ENCODE measurements at places on chromosomes 16 and 17. TPM values are rescaled to one million over a fixed set of nuclear protein-coding genes. Genes with fewer than 3 reads are reported as not detected.
A peak's percentile ranks its signal among the peaks of the same experiment; 100 is the strongest.

GRCh38 chr17:7632492-7632894 lies 2.6 kb downstream of the SHBG start:
- no peak for DNase-seq

- DNase-seq, result no peak
These were observed 8.0 kb downstream of the TLCD3A start for GRCh38 chr17:740240-741017.

DNA sequence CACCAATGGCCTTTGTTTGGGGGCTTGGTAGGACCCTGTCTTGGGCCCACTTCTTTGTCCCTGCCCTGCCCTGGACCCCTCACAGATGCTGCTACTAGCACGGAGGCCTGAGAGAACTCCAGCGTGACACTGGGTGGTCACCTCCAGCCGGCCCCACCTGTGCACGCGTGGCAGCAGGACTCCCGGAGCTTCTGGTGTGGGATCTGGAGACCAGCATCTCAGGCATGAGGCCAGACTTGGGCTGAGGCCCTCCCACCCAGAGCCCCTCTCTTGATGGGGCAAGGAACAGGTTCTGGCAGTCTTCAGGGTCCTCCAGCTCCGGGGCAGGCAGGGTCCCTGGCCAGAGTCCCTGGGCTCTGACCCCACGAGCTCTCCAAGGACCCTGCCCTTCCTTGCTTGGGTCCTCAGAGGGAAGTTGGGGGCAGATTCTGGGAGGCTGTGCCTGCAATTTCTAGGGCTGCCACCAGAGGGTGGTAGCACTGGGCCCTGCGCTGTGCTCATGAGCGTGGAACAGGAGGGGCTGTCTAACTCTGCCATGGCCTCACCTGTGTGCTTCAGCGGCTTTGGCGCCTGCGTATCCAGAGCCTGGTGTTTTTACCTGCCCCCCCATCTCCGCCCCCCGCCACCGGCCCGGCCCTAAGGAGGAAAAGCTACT lies 3.1 kb upstream of the BAIAP3 start:
- no peak for DNase-seq

The TK1 gene
- total RNA-seq, result 1.6 TPM

- no peak for DNase-seq
These were observed 8.6 kb upstream of the MSLN start for GRCh38 chr16:752007-752312.

DNA sequence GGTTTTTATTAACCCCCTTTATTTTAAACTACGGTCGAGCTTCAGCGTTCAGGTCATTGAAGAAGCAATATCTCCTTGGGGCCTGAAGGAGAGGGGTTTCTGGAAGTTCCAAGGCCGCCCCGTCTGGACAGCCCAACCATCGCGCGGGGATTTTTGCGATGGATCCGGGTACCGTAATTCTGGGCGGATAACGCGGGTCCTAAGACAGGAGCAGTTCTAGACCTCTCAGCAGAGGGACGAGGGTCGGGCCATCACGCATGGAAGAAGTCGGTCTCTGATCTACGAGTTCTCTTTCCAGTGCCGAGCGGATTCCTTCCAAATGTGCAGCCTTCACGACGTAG lies 3.6 kb downstream of the BORCS6 start:
- no peak for DNase-seq

DNA sequence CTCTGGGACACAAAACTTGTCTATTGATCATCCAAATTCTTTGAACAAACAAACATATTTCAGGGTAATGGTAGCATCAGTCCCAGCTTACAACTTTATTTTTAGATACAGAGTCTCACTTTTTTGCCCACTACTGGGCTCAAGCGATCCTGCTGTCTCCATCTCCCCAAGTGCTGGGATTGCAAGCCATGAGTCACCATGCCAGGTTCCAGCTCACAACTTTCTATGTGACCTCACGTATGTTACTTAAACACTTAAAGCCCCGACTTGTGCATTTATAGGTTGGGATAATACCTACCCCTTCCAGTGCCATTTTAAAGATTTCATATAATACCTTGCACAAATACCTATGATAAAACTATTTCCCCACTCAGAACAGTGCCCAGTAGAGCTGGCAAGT lies 42.0 kb upstream of the KSR1 start:
- no peak for DNase-seq

The ZNF232 gene
- 14.3 TPM for total RNA-seq

- DNase-seq, result no peak
These were observed 73.8 kb upstream of the ATP2A3 start for GRCh38 chr17:4038076-4038475.

DNA sequence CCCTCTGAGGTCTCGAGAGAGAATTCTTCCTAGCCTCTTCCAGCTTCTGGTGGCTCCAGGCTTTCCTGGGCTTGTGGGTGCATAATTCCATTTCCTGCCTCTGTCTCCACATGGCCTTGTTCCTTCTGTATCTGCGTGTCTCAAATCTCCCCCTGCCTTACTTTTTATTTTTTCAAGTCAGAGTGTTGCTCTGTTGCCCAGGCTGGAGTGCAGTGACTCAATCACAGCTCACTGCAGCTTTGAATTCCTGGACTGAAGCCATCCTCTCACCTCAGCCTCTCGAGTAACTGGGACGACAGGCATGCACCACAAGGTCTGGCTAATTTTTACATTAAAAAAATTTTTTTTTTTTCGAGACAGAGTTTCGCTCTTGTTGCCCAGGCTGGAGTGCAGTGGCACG lies 120.6 kb downstream of the SHISA9 start:
- peak; percentile 12 for DNase-seq

The CCL16 gene
- not detected for total RNA-seq

DNA sequence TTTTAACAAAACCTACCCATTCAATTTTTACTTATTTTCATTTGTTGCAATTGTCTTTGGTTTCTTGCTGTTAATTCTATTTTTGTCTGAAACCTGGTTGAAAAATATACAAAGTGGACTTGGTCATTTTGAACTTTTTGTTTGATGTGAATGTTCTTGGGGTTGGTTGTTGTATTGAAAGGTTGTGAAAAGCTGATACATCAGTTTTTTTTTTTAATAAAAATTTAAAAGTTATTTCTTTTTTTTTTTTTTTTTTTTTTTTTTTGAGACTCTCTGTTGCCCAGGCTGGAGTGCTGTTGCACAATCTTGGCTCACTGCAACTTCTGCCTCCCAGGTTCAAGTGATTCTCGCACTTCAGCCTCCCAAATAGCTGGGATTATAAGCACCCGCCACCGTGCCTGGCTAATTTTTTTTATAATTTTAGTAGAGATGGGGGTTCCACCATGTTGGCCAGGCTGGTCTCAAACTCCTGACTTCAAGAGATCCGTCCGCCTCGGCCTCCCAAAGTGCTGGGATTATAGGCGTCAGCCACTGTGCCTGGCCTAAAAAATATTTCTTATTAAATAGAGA lies 28.9 kb downstream of the WIPF2 start:
- DNase-seq, result no peak

The MILR1 gene
- total RNA-seq, result 2.2 TPM

DNA sequence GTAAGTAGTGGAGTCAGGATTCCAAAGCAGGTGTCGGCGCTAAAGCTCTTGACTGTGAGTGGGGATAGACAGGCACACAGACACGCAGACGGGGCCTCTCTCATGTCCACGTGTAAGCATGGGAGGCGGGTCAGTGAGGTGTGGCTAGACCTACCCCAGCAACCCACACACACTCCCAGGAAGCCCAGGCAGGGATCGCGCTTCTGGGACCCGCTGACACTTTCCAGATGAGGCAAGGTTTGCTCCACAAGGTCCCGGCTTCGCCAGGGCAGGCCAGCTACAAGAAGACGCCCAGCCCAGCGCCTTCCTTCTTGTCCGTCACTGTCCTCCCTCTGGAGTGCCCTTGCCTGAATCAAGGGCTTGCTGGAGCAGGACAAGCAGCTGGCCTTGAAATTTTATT lies 213.8 kb upstream of the RPL38 start:
- no peak for DNase-seq

The MYH2 gene
- 0.62 TPM for total RNA-seq

DNA sequence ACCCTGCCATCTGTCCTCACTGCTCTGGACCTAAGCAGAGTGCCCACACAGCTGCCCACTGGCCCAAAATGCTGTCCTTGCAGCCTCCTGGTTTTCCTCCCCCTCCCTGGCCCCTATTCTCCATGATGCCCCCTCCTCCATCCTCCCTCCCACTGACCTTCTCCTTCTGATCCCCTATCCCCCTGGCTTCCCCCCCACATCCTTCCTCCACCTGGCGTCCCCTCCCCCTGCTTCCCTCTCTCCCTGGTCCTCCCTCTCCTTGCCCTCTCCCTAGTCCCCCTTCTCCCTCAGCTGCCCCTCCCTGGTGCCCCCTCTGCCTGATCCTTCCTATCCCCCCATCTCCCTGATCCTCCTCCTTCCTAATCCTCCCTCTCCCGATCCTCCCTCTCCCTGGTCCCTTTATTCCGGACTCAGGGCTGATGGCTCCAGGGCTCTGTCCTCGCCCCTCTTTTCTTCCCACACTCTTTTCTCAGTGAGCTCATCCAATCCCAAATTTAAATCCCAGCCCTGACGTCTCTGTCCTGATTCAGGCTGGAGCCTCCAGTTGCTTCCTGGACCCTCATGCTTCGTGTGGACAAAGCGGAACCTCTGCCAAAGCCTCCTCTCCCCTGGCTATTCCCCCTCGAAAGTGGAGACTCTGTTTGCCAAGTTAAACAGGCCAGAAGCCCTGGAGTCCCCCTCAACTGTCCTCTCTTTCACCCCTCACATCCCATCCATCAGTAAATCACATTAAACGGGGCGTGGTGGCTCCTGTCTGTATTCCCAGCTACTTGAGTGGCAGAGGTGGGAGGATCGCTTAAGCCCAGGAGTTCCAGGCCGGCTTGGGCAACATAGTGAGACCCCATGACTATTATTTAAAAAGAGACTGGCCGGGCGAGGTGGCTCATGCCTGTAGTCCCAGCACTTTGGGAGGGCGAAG lies 18.1 kb upstream of the RHBDF2 start:
- DNase-seq, result no peak

The ITGAL gene
- 1.1 TPM for total RNA-seq

GRCh38 chr16:15970202-15970601 lies 20.8 kb downstream of the ABCC1 start:
- DNase-seq, result no peak

GRCh38 chr17:77886387-77886728 lies 72.1 kb upstream of the TNRC6C start:
- no peak for DNase-seq

The RAMP2 gene
- total RNA-seq, result 14.3 TPM

- DNase-seq, result peak; percentile 100
These were observed at the start of gene SKA2 for GRCh38 chr17:59154721-59155438. Gene SKA2, minus strand, starts transcription at chr17:59155186. Its CDS starts 23 bp downstream, at chr17:59155163.

The ASPHD1 gene
- 17.2 TPM for total RNA-seq

The NGFR gene
- 3.3 TPM for total RNA-seq

- no peak for DNase-seq
These were observed 17.6 kb downstream of the TRPV3 start for GRCh38 chr17:3539881-3540540.

The TUBB3 gene
- 2,684 TPM for total RNA-seq

DNA sequence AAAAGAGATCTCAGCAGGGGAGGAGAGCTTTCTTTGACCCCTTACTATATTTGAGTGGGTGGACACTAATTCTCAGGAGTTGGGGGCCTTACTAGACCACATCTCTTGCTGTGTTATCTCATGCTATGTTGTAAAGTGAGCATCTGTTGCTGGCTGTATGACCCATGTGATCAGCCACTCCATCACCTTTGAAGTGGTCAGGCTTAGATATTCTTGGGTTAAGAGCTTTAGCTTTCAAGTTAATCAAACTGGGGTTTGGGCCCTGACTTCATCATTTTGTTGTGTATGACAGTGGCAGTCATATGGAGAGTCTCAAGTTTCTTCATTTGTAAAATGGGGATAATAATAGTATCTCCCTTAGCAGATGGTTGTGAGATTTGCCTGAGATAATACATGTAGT lies 201.1 kb downstream of the FTO start:
- no peak for DNase-seq

- no peak for DNase-seq
These were observed 299.4 kb upstream of the IRX3 start for GRCh38 chr16:54585998-54586340.

GRCh38 chr17:60910415-60910814 lies 232.8 kb downstream of the BCAS3 start:
- no peak for DNase-seq

DNA sequence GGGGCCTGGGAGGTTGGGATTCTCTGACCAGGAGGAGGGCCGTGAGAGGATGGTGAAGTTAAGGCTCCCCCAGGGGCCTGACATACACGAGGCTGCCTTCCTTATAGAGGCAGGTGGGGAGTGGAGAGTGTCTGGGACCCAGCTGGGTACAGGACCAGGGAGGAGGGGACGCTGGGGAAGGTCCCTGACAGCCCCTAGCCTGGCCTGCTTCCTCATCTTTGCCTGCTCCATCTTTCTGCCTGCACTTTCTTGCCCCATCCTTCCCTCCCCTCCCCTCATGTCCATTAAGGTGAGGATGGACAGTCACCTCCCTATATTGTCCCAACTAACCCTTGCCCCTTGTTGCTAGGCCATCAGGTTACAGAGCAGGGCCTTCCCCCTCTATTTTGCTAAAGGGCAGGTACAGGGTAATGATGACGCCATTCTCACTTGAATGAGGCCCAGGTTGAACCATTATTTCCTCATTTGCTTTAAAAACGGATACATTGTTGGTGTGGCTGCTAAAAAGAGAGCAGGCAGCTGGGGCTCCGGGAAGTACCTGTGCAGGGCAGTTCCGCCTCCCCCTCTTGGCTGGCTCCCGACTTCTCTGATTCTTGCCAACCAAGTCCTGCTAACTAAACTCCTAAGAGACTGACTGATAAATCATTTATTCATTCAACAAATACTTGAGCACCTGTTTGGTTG lies 1.3 kb downstream of the C17orf99 start:
- DNase-seq, result no peak

The TAT gene
- 0.31 TPM for total RNA-seq

The SULT1A4 gene
- 0.94 TPM for total RNA-seq

The NPIPB4 gene
- 66.8 TPM for total RNA-seq

The ANTKMT gene
- 11.5 TPM for total RNA-seq

DNA sequence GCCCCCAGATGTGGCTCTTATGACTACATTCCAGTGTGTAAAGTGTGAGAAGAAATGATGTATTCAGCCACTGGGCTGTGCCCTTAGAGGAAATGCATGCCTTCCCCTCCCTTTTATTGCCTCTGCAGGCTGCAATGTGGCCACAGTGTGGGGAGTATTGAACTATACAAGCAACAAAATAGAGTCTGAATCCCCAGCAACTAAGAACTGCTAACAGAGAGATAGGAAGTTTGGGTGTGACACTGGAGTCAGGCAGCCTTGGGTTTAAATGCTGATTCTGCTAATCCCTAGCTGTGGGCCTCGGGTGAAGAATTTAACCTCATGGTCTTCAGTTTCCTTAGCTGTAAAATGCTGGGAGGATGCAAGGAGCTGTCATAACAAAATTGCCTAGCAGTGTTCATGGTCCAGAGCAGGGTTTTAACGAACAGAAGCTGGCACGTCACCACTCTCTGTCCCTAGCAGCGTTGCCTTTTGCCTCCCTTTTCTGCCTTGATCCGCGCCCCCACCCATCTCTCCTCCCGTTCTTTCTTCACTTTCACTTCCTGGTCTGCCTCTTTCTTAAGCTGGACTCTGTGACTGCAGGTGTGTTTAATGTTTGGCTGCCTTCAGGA lies 50.3 kb downstream of the KPNA2 start:
- DNase-seq, result no peak
